ENCODE measurements at places on chromosomes 13 and 19.

- no peak for DNase-seq
Observed at GRCh38 chr19:1469255-1470054, 9.6 kb downstream of the C19orf25 start.

- DNase-seq = no peak
Observed at GRCh38 chr19:11984986-11985385, 20.1 kb downstream of the ZNF763 start.

DNA sequence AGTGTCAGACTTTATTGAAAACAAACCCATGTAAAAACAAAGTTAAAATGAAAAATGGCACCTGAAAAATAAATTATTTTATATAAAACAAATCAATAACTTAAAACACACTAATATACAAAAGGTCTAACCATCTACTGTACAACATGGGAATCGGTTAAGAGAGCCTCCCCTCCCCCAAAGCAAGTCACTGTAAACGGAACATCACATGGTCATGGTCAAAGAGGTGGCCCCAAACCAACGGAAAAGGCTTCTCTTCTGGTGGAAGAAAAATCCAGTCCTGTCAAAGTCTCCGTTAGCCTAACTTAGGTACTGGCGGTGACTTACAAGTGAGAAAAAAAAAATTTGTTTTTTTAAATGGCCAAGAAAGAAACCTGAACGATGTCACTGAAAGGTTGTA lies 15.7 kb upstream of the TIMM44 start:
- no peak for DNase-seq

DNA sequence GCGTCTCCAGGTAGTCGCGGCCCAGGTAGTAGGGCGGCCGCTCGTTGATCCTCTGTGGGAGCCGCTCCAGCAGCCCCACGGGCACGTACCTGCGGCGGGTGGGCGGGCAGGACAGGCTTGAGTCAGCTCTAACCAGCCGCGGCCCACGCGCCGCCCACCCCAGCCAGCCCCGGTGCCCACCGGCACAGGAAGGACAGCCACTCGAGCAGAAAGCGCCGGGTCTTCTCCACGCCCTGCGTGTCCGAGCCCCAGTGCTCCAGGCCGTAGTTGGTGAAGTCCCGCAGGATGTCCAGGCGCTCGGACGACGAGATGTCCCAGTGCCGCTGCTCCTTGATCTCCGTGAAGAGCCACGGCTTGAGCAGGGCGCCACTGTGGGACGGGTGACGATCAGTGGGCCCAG lies 877 bp upstream of the PRR22 start:
- no peak for DNase-seq

DNA sequence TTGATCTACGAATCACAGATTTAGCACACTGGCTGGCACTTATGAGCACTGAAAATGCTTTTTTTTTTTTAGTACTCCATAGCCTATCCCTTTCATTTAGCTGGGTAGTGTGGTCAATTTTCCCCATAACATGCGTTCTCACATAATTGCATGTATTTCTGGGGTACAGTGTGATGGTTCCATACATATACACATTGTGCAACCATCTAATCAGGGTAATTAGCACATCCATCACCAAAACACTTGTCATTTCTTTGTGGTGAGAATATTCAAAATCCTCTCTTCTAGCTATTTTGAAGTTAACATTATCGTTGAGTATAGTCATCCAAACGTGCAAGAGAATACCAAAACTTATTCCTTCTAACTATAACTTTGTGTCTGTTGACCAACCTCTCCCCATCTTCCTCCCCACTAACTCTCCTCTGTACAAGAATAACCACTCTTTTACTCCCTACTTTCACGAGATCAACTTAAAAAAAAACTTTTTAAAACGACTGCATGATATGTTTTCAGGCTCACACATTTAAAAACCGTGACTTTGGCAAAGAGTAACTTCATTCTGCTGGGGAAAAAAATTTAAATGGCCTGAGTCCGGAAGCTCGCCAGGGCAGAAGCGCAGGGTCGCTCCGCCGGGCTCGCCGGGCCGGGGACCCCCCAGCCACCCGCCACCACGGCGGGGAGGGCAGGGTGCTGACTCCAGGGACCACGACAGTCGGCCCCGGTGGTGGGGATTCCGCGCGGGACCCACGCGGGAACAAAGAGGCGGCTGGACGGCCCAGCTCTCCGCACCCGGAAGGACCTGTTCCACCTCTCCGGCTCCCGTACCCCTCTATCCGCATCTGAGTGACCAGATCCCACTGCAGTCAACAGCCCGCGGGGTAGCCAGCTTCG lies 868 bp upstream of the UBAC2 start:
- DNase-seq = no peak

DNA sequence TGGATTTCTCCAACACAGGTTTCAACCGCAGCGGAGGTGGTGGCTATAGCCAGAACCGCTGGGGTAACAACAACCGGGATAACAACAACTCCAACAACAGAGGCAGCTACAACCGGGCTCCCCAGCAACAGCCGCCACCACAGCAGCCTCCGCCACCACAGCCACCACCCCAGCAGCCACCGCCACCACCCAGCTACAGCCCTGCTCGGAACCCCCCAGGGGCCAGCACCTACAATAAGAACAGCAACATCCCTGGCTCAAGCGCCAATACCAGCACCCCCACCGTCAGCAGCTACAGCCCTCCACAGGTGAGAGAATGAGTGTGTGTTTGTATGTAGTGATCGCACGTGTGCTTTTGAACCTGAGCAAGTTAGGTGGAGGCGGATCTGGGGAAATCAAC lies 6.0 kb upstream of the CCDC97 start:
- DNase-seq = no peak

- no peak for DNase-seq
Observed at GRCh38 chr13:28052945-28053344, 47.4 kb downstream of the FLT3 start.

DNA sequence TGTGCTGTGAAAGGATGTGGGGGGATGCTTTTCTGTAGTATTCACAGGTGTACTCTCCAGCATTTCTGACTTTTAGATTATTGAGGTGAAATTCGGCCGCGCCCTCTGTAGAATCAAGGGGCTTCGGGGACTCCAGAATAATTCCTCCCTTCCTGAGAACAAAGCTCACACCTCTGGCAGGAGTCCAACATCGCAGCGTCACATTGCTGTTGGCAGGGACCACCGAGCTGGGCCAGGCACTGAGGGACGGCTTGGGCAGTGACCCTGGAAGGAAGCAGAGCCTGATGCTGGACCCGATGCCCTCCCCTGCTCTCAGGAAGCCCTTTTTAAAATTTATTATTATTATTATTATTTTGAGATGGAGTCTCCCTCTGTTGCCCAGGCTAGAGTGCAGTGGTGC lies 6.3 kb downstream of the TARM1 start:
- no peak for DNase-seq

GRCh38 chr19:39692822-39693221 lies 11.5 kb upstream of the LGALS14 start:
- no peak for DNase-seq

- no peak for DNase-seq
Observed at GRCh38 chr13:68597641-68598040, 1367.5 kb upstream of the PCDH9 start.

DNA sequence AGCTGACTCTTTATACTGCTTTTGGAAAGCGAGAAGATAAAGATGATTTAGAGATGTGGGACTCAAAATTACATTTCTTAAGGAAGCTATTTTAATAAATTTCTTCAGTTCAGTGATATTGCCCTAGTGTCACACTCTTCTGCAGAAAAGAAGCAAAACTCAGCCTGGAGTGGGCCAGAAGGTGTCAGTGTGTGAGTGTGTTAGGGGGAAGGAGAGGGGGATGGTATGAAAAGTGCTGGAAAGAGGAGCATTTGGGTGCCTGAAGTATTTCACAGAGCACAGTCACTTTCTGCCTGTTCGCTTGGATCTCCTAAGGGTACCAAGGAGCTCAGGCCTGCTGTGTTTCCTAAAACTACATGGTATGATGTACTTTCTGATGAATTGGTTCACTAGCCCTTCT lies 84.5 kb upstream of the FRY start:
- DNase-seq = no peak

DNA sequence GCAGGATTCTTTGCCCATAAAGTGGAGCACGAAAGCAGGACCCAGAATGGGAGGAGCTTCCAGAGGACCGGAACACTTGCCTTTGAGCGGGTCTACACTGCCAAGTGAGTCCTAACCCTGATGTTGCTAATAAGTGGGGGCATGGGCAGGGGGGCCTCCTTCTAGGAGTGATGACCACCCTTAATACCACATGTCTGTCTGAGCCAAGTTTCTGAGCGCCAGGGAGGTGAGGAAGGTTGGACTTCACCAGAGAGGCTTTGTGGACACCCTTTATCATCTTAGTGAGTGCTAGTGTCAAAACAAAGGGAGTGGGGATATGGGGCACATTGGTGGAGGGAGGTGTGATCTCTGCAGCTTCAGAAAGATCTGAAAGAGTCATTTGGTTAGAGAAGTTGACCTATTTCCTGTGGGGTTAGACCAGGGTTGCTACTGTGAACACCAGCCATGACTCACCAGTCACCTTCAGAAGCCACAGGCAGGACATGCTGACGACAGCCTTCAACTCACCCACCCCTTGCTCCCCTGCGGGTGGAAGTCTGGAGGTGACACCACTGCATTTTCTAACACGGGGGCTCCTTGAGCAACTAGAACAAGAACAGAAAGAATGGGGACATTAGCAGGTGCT lies 8.8 kb downstream of the ALOX5AP start:
- peak; percentile 61 for DNase-seq

DNA sequence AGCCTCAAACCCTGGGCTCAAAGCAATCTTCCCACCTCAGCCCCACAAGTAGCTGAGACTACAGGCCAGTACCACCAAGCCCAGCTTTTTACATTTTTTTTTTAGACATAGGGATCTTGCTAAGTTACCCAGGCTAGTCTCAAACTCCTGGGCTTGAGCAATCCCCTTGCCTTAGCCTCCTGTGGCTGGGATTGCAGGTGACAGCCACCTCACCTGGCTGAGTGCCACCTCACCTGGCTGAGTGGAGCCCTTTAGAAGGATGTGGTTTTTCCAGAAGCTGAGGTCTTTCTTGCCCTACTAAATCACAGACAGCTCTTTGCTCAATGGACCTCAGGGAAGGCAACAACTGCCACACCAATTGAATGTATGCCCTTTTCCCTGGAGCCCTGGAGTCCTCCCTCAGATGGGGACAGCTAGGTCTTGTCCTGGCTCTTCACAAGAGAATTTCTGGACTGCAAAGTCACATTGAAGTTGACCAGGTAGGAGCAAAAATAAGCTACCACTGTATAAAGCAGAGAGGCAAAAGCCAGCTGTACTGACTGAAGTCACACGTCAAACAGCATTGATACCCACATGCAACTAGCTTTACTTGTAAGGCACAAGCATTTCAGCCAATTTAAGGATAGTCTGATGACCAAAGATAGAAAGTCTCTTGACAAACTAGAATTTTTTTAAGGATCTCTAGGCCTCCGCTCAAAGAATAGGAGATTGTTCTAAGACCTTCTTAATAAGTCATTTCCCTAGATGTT lies 14.0 kb downstream of the PDX1 start:
- DNase-seq = no peak

- DNase-seq = no peak
Observed at GRCh38 chr13:100537486-100537885, 51.1 kb downstream of the GGACT start.

DNA sequence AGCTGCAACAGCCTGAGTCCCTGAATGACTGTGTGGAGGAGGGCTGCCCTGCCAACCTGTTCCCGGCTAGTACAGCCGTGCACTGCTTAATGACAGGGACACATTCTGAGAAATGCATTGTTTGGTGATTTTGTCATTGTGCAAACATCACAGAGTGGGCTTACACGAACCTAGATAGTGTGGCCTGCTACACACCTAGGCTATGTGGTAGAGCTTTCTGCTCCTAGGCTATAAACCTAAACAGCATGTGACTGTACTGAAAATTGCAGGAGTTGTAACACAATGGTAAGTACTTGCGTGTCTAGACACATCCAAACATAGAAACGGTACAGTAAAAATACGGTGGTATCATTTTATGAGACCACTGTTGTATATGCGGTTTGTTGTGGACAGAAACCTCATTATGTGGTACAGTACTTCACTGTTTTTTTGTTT lies 35.0 kb downstream of the VASP start:
- DNase-seq = no peak

GRCh38 chr19:35253316-35254286 lies 4.8 kb downstream of the LSR start:
- no peak for DNase-seq

GRCh38 chr19:5083547-5083965 lies 114.6 kb downstream of the KDM4B start:
- no peak for DNase-seq

DNA sequence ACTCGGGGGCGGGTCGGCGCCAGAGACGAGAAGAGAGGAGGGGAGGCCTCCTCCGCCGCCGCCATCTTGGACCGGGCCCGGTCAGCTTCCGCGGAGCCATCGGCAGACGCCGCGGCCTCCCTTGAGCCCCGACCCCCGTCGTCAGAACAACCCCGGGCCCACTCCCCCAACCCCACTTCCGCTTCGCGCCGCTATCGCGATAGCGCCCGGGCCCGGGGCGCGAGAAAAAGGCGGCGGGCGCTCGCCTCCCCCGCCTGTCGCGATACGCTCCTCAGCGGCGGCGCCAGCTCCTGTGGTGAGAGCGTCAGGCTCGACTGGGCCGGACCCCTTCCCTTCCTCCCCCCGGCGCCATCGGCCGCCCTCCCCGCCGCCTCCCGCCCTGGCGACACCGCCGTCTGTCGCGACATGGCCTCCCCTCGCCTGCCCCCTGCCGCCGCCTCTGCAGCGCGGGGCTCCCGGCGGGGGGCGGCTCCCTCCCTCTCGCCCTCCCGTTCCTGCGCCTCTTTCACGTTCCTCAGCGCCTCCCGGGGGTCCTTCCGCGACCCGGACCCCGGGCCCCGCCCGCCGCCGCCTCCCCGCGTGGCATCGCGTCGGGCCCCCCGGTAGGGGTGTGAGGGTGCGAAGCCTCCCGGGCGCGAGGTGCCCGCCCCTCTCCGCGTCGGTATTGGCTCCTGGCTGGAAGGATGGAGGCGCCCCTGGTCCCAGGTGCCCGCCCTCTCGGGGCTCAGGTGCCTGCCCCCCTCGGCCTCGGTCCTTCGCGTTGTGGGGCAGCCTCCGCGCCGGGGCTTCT lies at the start of gene CNOT3:
CNOT3 (plus strand) TSS at position 64 of the 790 bp plus-strand sequence. CDS start 5,217 bp downstream, outside the sequence.
- DNase-seq = no peak

DNA sequence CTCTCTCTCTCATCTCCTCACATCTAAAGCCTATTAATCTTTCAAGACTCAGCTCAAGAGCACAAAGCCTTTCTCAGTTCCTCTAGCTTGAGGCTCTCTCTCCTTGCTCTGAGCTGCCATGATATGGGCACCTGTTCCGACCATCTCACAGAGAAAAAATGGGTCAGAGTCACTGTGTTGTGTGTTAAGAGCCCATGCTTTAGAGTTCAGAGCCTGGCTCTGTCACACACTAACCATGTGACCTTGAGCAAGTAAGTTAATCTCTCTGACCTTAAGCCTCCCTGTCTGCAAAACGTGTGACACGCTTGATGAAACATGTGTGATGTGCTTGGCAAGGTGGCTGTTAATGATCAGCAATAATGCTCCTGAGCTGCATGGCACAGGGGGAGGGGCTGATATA lies 245.2 kb downstream of the DLEU7 start:
- DNase-seq = no peak

DNA sequence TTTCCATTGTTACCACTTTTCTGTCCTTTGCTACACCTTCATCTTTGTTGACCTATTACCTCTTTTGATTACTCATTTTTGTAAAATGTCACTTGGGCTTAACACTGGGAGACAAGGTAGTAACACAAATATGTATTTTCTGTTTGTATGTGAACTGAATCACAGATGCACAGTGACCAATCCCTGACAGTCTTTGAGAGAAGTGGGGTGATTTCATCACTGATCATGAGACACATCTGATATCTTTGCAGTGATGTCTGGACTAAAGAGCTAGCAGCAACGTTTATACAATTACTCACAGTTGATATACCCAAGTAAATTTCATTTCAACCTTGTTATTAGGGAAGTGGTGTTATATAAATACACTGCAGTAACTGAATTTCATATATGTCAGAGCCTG lies 1397.4 kb upstream of the SPRY2 start:
- DNase-seq = no peak

- peak; percentile 10 for DNase-seq
Observed at GRCh38 chr19:15378534-15379082, 979 bp downstream of the AKAP8 start.
